ENCODE measurements at places on chromosomes 2 and 18.
A peak's percentile ranks its signal among the peaks of the same experiment; 100 is the strongest.

GRCh38 chr2:47676261-47676926, 106.6 kb upstream of the MSH6 start:
- DNase-seq, result no peak

DNA sequence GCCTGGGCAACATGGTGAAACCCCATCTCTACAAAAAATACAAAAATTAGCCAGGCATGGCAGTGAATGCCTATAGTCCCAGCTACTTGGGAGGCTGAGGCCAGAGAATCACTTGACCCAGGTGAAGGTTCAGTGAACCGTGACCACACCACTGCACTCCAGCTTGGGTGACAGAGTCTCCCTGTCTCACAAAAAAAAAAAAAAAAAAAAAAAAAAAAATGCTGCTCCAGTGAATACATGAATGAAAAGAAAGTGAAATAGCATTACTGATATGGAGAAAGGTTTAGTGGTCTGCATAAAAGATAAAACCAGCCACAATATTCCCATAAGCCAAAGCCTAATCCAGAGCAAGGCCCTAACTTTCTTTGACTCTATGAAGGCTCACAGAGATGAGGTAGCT, 44.5 kb downstream of the METTL8 start:
- no peak for DNase-seq

DNA sequence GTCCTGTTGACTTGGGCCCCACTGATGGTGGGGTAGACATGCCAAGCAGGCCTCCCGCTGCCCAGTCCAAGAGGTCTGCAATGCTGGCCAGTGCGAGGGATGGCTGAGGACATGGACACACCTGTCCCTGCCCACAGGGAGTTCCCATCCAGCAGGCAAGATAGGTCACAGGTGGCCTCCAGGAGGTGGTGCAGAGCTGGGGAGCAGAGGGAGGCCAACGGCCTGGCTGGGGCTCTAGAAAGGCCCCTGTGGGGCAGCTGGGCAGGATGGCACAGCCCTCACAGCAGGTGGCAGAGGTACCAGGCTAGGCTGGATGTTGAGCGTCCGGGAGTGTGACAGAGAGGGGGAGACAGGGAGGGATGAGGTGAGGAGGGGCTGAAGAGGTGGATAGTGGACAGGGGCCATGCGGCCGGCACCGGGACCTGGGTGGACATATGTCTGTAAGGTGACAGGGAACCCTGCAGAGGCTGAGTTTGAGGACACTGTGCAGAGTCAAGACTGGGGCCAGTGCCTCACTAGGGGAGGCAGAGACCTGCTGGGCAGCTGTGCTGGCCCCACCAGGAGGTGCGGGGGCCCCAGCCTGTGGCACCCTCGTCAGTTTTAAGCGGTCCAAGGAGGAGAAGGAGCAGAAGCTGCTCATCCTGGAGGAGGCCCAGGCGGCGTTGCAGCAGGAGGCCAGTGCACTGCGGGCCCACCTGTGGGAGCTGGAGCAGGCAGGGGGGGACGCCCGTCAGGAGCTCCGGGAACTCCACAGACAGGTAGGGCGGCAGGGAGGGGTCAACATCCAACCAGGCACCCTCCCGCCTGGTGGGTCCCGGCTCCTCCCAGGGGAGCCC, 34.3 kb upstream of the SNED1 start:
- no peak for DNase-seq

GRCh38 chr2:70528929-70529328, 24.7 kb downstream of the TGFA start:
- no peak for DNase-seq

DNA sequence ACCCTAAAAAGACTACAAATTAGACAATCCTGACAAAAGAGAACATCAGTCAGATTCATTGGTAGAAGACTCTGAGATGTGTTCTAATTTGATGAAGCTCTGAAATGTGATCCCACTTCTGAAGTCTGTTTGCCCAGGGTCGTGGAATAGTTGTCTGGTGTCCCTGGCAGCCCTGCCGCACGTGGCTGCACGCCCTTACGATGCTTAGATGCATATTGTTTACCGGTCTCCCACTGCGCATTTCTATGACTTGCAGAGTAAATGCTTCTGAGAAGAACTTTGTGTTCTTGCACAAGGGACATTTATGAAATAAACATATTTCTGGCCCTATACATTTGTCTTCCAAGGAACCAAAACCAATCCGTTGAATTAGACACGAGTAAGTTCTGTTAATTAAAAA, 243.2 kb downstream of the BABAM2 start:
- no peak for DNase-seq

DNA sequence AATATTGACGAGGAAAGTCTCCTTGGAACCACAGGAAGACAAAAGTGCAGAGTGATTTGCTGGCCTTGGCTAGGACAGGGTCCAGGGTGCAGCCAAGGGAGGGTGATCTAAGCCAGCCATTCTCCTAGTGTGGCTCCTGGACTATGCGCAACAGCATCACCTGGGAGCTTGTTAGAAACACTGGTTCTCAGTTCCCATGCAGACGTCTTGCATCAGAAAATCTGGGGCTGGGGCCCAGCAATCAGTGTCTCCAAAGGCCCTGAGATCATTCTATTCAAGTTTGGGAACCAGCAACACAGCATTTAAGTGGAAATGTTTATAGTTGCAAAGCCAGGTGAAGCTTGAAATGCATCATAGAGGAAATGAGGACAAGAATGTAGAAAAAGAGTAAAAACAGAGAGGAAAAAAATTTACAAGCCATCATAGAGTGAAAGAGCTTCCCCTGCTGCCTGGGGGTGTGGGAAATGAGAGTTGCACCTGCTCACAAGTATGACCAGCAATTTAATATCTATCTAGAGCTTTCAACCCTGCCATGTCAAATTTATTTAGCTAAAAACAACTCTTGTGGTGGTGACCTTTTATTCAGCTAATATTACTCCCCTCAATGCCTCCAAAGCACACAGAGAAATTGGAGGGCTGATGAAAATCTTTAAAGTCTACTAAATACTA, 54.4 kb upstream of the SEC11C start:
- no peak for DNase-seq

DNA sequence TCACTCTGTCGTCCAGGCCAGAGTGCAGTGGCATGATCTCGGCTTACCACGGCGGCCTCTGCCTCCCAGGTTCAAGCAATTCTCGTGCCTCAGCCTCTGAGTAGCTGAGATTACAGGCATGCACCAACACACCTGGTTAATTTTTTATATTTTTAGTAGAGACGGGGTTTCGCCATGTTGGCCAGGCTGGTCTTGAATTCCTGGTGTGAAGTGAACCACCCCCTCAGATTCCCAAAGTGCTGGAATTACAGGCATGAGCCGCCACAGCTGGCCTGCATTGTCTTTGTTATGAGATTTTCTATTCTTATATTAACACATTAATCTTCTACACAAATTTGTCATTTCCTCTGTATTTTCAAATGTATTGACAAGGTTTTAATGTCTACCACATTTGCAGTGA, 75.2 kb downstream of the SEPTIN10 start:
- no peak for DNase-seq

- no peak for DNase-seq
Measured at GRCh38 chr18:55047546-55047945, 88.3 kb upstream of the CCDC68 start.

- peak; percentile 72 for DNase-seq
Measured at GRCh38 chr2:48414980-48415835, 114.7 kb upstream of the STON1 start.

DNA sequence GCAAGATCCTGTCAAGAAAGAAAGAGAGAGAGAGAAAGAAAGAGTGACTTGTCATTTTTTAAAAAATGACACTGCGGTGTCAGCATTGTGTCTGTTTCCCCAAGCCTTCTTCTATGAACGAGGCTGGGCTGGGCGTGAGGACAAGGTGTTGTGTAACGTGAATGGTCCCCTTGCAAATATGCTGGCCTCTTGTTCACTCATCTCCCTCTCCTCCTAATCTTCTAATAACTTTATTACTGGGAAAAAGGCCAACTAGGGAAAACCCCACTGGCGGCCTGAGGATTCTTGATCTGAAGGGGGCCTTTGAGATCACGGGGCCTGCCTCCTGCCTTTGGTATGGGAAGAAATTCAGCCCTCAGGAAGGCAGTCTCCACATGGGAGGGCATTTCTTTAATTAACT, 163.1 kb downstream of the MIB1 start:
- no peak for DNase-seq

GRCh38 chr2:101779656-101780055, 82.1 kb downstream of the MAP4K4 start:
- DNase-seq, result no peak

GRCh38 chr18:9905401-9905922, 8.4 kb upstream of the VAPA start:
- peak; percentile 25 for DNase-seq

DNA sequence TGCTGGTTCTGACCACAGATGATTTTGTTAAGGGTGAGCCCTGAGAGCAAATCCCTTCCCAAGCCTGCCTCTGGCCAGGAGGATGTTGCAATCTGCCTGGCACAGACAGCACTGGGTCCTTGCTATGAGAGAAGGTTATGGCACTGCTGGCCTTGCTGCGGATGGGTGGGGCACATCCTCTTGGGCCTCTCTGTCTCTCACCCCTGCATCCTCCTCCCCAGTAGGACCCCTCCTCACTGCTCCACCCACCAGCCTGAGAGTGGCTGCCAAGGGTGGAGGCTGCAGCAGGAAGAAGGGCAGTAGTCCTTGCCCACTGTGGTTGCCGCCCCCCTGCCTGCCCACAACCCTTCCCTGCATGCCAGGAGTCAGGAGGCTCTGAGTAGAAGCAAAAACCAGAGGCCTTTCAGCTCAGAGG, 180.9 kb downstream of the ZBTB7C start:
- DNase-seq, result peak; percentile 38

DNA sequence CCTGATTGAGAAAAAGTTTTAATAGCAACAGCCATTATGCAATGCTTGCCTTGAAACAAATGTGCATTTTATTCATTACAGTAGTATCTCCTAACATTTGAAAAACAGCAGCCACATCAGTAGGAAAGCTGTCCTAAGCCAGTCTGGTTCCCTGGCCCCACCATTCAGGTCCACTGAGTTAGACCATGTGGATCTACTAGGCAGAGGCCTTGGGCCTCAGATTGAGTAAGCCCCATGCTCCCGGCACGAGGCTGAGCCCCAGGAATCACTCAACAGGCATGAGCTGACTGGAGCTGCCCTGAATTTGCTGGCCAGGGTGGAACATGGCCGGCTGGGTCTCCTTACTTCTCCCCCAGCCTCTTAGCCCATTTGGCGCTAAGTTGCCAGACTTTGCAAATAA, 103.4 kb downstream of the ZFP36L2 start:
- no peak for DNase-seq

GRCh38 chr2:144084114-144084661, 435.7 kb downstream of the ZEB2 start:
- DNase-seq, result peak; percentile 48

GRCh38 chr2:150127346-150127990, 360.0 kb downstream of the RND3 start:
- no peak for DNase-seq
